RWPE1 (cell line): ENCODE measurements at places on chromosomes 1 and 21.
A peak's percentile ranks its signal among the peaks of the same experiment; 100 is the strongest.

DNA sequence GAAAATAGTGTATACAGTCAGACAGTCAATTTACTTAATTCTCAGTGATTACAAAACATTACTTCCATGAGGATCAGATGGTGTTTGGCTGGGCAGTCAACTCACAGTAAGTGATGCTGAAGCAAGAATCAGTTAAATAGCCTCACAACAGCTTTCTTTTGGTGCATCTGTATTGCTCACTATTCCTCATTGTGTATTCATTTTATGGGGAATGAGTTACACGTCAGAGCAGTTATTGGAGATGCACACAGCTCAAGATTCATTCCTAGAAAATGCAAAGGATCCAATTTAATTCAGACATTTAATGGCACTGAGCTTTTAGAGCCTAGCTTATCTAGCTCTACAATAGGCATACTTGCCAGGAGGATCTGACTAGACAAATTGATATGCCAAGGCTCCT, 150.6 kb downstream of the HS2ST1 start:
- DNase-seq, result no peak

DNA sequence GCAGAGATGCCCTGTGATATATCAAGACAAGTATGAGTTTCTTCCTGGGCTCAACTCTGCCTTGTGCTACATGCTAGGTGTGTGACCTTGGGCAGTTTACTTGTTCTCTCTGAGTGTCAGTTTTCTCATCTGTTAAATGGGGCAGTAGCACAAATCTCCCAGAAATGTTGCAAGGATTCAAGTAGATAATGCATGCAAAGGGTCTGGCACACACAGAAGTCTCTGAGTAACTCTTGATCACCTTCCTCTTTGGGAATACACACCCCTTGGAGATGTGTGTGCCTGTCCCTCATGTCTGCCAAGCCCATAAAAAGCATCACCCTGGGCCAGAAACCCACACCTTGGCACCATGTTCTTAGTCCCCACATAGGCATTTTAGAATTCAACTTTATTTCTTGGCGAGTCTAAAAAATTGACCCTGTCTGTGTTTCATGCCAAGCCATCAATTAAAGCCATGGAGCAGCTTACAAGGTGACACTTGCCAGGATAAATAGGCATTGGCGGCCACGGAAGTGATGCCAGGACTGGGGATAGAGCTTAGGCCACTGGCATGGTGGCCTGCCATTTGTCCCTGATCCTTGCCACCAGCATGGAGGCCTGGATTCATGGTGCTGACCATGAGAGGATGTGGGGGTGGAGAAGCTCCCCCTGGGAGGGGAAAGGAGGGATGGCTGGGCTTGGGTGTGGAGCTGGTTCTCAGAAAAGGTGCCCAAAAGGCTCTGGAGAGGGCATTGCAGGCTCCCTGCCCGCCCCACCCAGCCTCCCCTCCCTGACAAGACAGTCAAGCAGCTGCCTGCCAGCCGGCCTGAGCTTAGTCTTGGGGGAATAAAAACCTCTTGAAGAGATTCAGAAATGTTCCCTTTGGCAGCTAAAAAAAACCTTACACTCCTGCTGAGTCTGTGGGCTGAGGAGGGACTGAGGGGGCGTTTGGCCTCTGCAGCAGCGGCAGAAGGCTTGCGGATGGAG, 118.0 kb upstream of the IPO9 start:
- no peak for DNase-seq

DNA sequence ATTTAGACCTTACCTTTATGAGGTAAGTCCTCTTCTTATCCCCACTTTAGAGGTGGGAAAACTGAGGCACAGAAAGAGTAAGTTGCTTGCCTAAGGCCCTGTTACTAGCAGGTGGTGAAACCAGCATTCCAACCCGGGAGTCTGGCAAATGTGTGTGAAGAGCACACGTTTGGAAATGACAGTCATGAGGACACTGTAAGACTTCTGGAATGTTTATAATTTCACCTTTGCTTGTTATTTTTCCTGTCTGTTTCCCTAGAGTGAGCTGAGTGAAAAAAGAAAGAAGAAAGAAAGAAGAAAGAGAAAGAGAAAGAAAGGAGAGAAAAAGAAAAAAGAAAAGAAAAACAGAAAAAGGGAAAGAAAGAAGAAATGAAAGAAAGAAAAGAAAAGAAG, 21.2 kb upstream of the LGALS8 start:
- no peak for DNase-seq

DNA sequence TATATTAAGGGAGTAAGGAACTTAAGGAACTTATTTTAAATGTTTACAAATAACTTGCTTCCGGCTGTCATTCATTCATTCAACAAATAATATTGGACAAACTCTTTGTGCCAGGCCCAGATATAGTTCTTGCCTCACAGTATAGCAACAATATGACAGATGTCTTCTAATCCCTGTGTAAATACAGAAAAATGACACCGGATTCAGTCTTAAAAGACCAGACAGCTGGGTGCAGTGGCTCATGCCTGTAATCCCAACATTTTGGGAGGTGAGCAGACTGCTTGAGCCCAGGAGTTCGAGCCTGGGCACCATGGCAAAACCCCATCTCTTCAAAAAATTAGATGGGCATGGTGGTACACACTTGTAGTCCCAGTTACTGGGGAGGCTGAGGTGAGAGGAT, 23.7 kb downstream of the EIF2B3 start:
- no peak for DNase-seq

DNA sequence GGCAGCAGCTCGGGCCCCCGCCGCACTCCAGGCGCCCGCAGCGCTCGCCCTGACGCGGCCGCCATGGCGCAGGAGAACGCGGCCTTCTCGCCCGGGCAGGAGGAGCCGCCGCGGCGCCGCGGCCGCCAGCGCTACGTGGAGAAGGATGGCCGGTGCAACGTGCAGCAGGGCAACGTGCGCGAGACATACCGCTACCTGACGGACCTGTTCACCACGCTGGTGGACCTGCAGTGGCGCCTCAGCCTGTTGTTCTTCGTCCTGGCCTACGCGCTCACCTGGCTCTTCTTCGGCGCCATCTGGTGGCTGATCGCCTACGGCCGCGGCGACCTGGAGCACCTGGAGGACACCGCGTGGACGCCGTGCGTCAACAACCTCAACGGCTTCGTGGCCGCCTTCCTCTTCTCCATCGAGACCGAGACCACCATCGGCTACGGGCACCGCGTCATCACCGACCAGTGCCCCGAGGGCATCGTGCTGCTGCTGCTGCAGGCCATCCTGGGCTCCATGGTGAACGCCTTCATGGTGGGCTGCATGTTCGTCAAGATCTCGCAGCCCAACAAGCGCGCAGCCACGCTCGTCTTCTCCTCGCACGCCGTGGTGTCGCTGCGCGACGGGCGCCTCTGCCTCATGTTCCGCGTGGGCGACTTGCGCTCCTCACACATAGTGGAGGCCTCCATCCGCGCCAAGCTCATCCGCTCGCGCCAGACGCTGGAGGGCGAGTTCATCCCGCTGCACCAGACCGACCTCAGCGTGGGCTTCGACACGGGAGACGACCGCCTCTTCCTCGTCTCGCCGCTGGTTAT, 2.8 kb downstream of the KCNJ9 start:
- DNase-seq, result peak; percentile 78

GRCh38 chr1:37868466-37868865, 9.1 kb upstream of the MTF1 start:
- DNase-seq, result no peak

GRCh38 chr1:10122926-10123325, 87.4 kb upstream of the KIF1B start:
- DNase-seq, result no peak

DNA sequence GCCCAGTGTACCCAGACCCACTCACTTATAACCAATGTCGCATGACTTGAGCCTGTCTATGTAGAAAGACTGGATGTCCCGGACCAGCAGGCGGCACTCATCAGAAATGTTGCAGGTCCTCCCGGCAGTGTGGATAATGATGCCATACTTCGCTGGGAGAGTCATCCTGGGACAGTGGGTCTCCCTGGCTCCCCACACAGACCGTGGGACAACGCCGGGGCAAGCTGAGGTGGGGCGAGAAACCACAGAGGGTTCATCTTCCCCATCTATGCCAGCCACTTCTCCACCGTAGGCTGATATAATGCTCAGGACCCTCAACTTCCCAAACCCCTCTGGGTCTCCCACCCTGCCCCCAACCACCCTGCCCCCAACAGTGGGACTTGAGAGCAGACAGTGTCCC, 8.3 kb downstream of the PGLYRP4 start:
- DNase-seq, result no peak
